ENCODE measurements at places on chromosomes 11 and 22. TPM values are rescaled to one million over a fixed set of nuclear protein-coding genes. Genes with fewer than 3 reads are reported as not detected.
A peak's percentile ranks its signal among the peaks of the same experiment; 100 is the strongest.

CNTN5 gene
- not detected for total RNA-seq

MS4A14 gene
- not detected for total RNA-seq

GRCh38 chr11:111006227-111006626 is 239.3 kb upstream of the POU2AF2 start:
- no peak overlapping the region for H3K4me3 ChIP-seq
- no peak overlapping the region for H3K27ac ChIP-seq
- H3K27me3 ChIP-seq = no peaks in the 10 kb centered on the region
- no peak for DNase-seq

GRCh38 chr22:31347251-31348008 is 1.3 kb upstream of the PATZ1 start:
- DNase-seq = peak; percentile 67
- peaks cover 39% of the 10 kb centered on the region for H3K4me1 ChIP-seq
- no peaks in the 10 kb centered on the region for H3K27me3 ChIP-seq
- peaks cover 27% of the 10 kb centered on the region for H3K36me3 ChIP-seq

HEPACAM gene
- total RNA-seq = not detected

DNA sequence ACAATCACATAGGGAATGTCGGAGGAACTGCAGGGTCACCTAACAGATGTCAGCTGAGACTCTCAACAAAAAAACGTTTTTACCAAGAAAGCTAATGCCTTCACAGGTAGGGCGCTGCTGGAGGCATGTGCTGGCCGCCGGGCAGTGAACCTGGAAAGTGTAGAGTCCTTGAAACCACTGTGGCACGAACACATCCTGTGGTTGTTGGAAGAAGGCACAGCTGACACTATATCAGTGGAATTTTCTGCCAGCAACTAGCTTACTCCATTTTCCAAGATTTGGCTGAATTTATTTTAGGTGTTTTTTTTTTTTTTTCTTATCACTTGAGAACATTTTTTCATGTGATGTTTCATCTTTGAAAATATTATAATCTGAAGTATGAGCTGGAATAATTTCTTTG is 14.2 kb downstream of the TRMU start:
- no peak overlapping the region for H3K27ac ChIP-seq
- H3K27me3 ChIP-seq = no peaks in the 10 kb centered on the region
- no peak overlapping the region for H3K4me3 ChIP-seq
- peaks cover 96% of the 10 kb centered on the region for H3K36me3 ChIP-seq

ESAM gene
- not detected for total RNA-seq

HTR3B gene
- not detected for total RNA-seq

KCNA4 gene
- total RNA-seq = not detected

UPK2 gene
- not detected for total RNA-seq

DNA sequence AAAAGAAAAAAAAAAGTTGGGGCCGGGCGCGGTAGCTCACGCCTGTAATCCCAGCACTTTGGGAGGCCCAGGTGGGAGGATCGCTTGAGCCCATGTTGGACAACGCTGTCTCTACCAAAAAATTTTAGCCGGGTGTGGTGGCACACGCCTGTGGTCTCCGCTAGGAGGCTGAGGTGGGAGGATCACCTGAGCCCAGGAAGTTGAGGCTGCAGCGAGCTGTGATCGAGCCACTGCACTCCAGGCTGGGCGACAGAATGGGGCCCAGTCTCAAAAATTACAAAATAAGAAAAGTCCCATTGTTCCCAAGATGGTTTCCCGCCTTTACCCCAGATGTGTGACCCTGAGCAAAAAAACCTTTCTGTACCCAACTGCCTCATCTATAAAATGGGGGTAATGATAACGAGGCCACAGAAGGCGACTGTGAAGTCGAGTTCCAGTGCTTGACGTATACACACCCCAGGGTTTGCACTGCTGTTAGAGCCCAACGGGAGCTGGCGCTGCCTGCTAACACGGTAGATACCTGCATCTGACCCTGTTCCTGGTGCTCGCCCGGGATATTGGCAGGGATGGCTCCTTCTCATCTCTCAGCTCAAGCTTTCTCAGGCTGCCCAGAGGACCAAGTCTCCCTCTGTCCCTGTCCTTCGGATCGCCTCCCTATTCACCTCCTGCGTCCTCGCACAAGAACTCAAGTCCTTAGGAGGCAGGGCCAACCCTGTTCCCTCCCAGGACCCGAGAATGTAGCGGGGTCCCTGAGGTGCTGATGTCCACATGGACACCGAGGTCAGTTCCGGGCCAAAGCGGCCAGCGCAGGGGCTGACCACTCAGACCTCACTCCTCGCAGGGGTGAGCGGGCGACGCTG is 1.1 kb upstream of the RPLP2 start:
- no peaks in the 10 kb centered on the region for H3K27me3 ChIP-seq
- peaks cover 41% of the 10 kb centered on the region for H3K36me3 ChIP-seq
- DNase-seq = no peak
- peaks cover 24% of the 10 kb centered on the region for H3K4me1 ChIP-seq
- H3K27ac ChIP-seq = peak overlapping the region; percentile 100

GRCh38 chr11:75498556-75499255 is 27.0 kb downstream of the GDPD5 start:
- peaks cover 17% of the 10 kb centered on the region for H3K4me1 ChIP-seq
- DNase-seq = no peak
- H3K4me3 ChIP-seq = no peak overlapping the region
- no peak overlapping the region for H3K27ac ChIP-seq

HSPB2 gene
- total RNA-seq = not detected

- DNase-seq = no peak
- peaks cover 97% of the 10 kb centered on the region for H3K27me3 ChIP-seq
These were observed at the start of gene FGF4 for GRCh38 chr11:69775163-69775755. FGF4 (minus strand) TSS chr11:69775341; CDS start chr11:69775084, 257 bp downstream.

TOMT gene
- total RNA-seq = not detected

DNA sequence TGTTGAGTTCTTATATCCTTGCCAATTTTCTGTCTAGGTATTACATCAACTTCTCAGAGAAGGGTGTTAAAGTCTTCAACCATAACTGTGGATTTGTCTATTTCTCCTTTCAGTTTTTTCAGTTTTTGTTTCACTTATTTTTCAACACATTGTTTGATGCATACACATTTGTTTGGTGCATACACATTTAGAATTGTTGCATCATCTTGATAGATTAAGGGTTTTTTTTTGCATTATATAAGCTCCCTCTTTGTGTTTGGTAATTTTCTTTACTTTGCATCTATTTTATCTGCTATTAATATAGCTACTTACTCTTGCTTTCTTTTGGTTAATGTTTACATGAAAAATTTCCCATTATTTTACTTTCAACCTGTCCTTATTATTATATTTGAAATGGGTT is 20.8 kb upstream of the TRAF6 start:
- no peaks in the 10 kb centered on the region for H3K36me3 ChIP-seq
- H3K27ac ChIP-seq = no peak overlapping the region
- no peaks in the 10 kb centered on the region for H3K4me1 ChIP-seq
- H3K27me3 ChIP-seq = no peaks in the 10 kb centered on the region
- no peak for DNase-seq

DNA sequence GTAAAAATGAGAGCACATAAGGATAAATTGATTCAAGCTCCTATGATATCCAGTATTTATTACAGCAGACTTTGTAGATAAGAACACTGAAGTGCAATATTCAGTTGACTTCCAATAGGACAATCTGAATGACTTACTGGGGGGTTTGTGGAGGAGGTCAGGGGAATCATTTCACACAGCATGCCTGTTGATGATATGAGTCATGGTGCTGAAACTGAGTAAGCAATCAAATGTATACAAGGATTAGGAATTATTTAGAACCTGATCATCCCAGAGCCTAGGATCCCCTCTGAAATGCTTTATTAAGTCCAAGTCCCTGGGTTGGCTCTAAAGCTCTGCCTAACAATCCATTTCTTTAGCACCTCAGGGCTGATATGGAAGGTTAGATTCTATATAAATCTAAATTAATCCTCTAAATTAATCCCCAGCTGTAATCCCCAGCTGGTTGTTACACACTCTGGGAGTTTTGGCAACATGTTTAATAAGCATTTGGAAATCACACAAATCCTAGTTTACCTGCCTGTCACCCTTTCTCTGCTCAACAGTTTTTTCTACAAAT is 326.4 kb downstream of the GUCY1A2 start:
- H3K27me3 ChIP-seq = no peaks in the 10 kb centered on the region
- DNase-seq = no peak
- no peaks in the 10 kb centered on the region for H3K36me3 ChIP-seq
- H3K27ac ChIP-seq = no peak overlapping the region

RASD2 gene
- not detected for total RNA-seq

GRCh38 chr11:103147627-103148026 is 38.4 kb downstream of the DYNC2H1 start:
- no peak overlapping the region for H3K4me3 ChIP-seq
- DNase-seq = no peak
- no peaks in the 10 kb centered on the region for H3K27me3 ChIP-seq
- H3K27ac ChIP-seq = no peak overlapping the region
- no peaks in the 10 kb centered on the region for H3K4me1 ChIP-seq

DNA sequence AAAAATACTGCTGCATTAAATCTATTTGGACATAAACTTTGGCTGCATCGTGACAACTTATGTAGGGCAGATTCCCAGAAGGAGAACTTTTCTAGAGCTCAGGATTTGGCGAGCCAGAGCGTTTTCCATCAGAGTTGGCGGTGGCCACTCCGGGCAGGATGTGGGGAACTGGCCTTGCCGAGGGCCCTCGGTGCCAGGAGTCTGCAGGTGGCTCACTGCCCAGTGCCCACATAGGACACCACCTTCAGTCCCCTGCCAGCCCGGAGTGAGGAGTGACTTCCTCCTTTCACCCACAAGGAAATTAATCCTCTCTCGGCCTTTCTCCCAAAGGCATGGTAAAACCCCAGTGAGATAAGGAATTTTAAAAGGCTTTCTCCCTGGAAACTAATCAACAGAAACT is 1.6 kb upstream of the LGALS2 start:
- no peak overlapping the region for H3K27ac ChIP-seq
- DNase-seq = no peak
- 0 out of 2 replicates have a peak, but pooled peaks cover 3% of the 10 kb centered on the region for H3K27me3 ChIP-seq
- no peaks in the 10 kb centered on the region for H3K4me1 ChIP-seq
- H3K4me3 ChIP-seq = no peak overlapping the region

GRCh38 chr22:44926124-44926475 is 83.7 kb downstream of the PHF21B start:
- no peaks in the 10 kb centered on the region for H3K36me3 ChIP-seq
- H3K27me3 ChIP-seq = peaks cover 22% of the 10 kb centered on the region
- H3K4me3 ChIP-seq = no peak overlapping the region
- DNase-seq = no peak
- H3K27ac ChIP-seq = no peak overlapping the region
- H3K4me1 ChIP-seq = no peaks in the 10 kb centered on the region

DNA sequence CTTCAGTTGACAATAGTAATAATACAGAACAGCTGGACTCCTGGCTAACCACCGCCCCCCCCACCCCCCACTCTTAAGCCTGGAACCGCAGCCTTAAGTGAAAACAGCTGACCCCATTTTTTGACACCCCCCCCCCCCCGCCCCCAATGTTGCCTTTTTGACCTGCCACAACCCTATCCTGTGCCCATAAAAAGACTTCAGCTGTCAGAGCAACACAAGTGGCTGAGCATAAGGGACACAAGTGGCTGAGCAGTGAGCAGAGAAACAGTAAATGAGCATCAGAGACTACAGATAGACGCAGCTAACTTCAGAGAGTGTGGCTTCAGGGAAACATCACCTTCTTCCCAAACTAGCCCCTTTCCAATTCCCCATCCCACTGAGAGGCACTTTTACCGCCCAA is 1493.8 kb downstream of the LRRC4C start:
- H3K4me3 ChIP-seq = no peak overlapping the region
- H3K27me3 ChIP-seq = no peaks in the 10 kb centered on the region
- H3K36me3 ChIP-seq = no peaks in the 10 kb centered on the region
- DNase-seq = no peak
